ENCODE measurements at places on chromosomes 16 and 17.

- DNase-seq, result peak; percentile 69
These were observed 3.2 kb upstream of the METRN start for GRCh38 chr16:711548-712320.

DNA sequence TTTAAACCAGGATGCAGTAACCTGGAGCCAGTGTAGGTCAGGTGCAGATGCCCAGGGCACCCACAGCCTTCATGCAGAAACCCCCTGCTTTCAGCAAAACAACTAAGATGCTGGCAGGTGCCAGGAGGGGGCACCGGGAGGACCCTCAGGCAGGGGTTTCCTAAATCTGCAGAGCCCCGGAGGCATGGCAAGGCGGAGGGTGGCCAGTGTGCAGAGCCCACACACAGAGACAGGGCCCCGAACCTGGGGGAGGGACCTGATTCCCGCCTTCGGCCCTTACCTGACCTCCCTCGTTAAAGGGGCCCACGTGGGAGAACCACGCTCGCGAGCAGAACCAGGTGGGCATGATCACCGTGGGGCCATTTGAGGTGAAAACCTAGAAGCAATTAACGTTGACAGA, 114.0 kb upstream of the METRNL start:
- DNase-seq, result no peak

DNA sequence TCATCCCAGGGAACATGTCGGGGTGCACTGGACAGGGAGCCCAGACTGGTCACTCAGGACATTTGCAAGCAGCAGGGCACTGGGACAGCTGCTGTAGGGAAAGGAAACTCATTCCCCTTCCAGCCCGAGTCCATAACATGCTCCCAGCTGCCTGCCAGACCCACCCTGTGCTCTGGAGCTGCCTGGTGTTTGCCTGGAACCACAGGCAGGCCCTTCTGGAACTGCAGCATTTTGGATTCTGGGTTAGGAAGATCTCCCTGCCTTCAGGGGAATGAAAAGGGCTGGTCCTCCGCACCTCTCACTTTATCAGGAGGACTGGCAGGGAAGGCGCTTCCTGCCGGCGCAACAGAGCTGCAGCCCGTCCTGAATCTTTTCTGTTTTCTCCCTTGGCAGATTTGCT, 41.2 kb downstream of the MEAK7 start:
- DNase-seq, result no peak

DNA sequence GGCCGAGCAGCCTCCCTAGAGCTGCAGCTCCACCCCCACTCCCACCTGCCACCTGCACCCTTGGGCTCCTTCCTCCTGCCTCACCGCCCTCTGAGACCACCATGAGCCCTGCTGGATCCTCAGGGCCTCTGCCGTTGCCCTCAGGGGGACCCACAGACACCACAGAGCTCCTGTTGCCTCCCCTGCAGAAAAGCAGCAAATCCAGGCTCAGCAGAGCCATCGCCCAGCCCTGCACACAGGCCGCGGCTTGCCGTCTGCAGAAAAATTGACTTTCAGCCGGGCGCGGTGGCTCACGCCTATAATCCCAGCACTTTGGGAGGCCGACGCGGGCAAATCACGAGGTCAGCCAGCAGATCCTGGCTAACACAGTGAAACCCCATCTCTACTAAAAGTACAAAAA, 7.0 kb upstream of the PPP1R27 start:
- no peak for DNase-seq

GRCh38 chr16:75106351-75107274, 10.0 kb downstream of the LDHD start:
- no peak for DNase-seq

GRCh38 chr17:78973196-78973595, 6.5 kb downstream of the LGALS3BP start:
- DNase-seq, result no peak

- DNase-seq, result no peak
These were observed 20.6 kb downstream of the MYH10 start for GRCh38 chr17:8609910-8610309.

GRCh38 chr17:58352596-58353388, 791 bp upstream of the SUPT4H1 start:
- no peak for DNase-seq

DNA sequence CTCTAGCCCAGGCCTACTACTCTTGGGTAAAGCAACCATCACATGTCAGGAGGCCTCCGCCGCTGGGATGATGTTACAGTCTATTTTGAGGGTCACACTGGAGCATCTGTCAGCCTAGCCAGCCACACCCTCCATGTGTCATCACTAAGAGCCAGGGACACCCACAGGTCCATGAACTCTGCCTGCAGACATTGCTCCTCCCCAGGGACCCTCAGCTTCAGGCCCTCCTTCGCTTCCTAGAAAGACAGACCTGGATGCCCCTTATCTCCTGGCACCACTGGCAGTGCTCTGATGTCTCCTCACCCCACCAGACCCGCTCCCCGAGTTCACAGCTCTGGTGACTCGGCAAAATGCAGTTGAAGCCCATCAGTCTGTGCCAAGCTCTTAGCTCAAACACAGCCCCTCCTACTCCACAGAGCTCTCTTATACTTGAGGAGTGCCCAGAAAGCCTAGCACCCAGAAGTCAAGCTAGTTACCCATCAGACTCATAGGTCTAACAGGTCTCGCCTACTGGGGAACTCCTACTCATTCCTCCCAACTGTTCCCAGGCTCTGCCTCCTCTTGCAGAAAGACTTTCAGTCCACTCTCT, 5.9 kb downstream of the RANBP10 start:
- no peak for DNase-seq

DNA sequence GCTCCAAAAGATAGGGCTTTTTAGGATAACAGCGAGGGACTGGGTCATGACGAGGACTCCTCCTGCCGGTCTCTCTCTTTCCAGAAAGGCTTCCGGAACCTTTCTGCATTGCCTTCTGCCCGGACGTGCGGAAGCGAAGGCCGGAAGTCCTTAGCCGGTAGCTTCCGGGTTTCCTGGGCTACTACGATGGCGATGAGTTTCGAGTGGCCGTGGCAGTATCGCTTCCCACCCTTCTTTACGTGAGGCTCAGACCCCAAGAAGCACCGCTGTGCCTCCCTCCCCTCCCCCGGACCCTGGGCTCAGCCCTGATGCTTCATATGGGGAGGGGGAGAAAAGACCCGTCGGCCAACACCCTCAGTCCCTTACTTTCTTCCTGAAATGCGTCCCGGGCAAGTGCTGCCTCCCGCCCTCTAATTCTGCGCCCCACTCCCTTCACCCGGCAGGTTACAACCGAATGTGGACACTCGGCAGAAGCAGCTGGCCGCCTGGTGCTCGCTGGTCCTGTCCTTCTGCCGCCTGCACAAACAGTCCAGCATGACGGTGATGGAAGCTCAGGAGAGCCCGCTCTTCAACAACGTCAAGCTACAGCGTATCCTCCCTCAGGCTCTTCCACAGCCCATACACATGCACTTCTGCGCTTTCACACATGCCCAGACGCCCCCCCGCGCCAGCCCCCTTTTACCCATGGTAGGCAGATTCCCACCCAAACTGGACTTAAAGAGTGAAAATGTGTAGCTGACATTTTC, at the start of gene VPS25:
TSS of gene VPS25 (plus strand) at position 160 of the 746 bp plus-strand sequence. CDS start at position 187, 27 bp downstream.
- DNase-seq, result peak; percentile 34

- DNase-seq, result no peak
These were observed 469.6 kb downstream of the SLC39A11 start for GRCh38 chr17:72622661-72623433.

DNA sequence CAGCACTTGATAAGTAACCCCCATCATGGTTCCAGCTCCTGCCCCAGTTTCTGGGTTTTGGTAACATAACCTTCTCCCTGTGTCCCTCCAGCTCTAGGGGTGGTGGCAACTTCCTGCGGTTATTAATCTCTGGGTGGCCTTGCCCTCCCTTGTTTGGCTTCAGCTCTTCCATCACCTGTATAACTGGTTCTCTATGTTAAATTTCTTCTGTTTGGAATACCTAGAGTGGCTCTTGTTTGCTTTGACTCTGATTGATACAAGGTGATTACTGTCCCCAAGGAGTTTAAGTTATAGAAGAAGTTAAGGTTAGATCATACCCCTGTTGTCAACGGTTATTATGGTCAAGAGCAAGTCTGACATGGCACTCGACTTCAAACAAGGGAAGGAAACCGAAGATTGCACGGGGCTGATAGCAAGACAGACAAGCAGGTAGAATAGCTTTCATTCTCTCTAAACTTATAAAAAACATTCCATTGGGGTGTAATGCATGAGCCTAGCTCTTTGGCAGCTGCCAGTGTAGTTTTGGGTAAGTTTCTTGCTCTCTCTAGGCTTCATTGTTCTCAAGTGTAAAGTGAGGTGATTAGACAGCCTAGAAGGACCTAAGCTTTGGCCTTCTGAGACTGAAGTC, 11.0 kb upstream of the CCR7 start:
- DNase-seq, result no peak

- DNase-seq, result peak; percentile 24
These were observed 23.8 kb downstream of the COTL1 start for GRCh38 chr16:84593825-84594724.

DNA sequence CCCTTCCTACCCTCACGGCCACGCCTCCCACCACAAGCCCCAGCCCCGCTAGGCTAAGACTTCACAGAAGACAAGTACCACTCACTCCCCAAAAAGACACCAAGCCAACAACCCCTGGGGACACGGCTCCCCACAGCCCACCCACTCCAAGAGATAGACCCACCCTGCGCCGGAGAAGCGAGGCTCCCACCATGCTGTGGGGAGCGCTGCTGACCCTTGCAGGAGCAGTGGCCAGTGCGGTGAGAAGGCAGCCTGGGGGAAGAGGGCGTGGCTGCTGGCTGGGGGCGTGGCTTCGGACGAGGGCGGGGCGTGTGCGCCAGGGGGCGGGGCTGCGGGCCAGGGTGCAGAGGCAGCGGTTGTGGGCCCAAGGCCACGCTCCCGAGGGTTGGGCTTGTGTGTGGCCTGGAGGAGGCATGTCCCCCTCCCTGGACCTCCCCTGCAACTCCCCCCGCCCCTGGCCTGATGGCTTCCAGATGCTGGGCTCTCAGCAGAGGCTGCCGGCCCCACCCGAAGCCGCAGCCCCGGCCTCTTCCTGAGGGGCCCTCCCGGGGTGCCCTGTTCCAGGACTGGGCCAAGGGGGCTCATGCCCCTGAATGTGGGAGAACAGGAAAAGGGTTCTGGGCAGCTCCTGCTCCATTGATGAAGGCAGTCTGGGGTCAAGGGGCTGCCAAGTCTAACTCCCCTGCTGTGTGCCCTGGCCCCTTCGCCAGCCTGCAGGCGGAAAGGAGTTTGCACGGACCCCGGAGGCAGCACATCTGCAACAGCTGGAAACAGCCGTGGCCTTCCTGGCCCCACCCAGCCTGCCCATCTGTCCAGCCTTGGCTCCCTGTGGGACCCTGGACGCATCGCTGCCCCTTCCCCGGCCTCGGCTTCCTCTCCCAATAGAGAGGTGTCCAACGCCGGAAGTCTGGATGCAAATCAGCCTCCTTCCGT, 9.1 kb downstream of the TFAP4 start:
- no peak for DNase-seq

- no peak for DNase-seq
These were observed 252.1 kb downstream of the CDH11 start for GRCh38 chr16:64869781-64870180.

- no peak for DNase-seq
These were observed 3.3 kb downstream of the HOXB2 start for GRCh38 chr17:48541577-48542113.

- no peak for DNase-seq
These were observed 3.7 kb upstream of the SDK2 start for GRCh38 chr17:73647772-73648542.

- no peak for DNase-seq
These were observed 27.0 kb downstream of the CDIP1 start for GRCh38 chr16:4511441-4512082.

DNA sequence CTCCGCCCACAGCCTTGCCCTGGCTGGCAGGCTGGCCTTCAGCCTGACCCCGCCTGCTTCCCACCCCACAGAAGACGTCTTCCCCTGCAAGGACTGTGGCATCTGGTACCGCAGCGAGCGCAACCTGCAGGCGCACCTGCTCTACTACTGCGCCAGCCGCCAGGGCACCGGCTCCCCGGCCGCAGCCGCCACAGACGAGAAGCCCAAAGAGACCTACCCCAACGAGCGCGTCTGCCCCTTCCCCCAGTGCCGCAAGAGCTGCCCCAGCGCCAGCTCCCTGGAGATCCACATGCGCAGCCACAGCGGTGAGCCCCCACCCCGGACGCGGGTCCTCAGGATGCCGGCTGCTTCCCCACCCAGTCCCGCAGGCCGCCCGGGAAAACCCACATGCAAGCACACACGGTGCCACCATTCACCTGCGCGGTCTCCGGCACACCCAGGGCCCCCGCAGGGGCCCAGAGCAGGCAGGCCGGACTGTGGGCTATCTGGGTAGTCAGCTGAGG, 38.2 kb upstream of the ZC3H18 start:
- no peak for DNase-seq

DNA sequence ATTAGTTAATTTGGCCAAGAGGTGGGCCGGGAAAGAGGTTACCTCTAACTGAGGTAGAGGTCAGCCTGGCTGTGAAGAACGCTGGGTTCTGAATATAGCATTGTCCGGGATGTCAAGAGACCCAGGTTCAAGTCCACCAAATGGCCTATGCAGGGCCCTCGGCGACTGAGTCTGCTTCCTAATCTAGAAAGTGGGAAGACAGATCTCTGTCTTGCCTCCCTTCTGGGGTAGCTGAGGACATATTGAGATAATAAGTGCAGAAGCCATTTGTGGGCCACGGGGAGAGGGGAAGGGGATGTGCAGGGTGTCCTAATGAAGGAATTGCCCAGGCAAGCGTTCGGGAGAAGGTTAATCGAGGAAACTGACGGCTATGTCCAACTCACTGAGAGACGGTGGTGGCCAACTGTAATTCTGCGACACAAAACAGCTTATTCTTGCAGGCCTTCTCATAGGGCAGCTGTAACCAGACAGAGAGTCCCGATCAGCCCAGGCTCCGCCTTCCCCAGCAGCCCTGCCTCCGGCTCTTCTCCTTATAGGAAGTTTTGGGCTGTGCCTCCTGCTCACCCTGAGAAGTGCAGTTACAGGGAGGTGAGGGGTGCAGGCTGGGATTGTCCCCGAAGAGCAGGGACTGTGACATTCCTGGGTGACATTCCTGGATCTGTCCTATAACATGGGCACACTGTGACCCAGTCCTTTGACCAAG, 15.9 kb downstream of the HASPIN start:
- no peak for DNase-seq

- DNase-seq, result no peak
These were observed 5.3 kb upstream of the TMEM204 start for GRCh38 chr16:1527836-1528811.

DNA sequence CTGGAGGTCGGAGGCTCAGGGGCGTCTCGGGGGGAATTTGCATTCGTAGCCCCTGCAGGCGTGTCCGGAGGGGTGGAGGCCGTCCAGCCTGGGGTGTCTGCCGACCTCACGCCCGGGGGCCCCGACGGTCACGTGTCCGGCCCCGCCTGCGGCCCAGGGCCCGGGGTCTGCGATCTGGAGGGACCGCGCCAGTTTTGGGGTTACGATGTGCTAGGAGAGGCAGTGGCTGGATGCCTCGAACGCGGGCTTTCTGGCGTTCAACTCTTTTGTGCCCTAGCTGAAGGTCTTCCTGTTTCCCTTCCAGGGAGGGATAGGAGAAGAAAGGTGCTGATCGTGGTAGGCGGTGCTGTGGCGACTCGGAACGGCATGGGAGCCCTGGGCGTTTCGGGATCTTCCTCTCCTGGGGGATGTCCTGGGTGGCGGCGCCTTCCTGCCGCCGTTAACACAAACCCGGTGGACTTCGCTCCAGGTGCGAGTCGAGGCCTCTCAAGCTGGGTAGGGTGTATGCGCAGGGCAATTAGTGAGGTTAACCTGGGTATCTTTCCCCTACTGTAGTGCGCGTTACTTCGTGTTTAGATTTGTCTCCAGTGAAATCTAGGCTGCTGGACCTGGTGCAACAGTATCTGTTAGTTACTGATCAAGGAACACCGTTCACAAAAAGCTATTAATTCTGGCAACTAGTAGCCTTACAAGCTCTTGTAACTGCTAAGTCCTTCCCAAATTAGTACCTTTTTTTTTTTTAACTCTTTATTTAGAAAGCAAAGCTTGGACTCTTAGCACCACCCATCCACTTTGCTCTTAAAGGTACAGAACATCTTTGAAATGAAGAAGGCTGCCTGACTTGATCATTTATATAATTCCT, 1.3 kb downstream of the AKAP1 start:
- no peak for DNase-seq
